ENCODE measurements at places on chromosomes 6 and 20.
A peak's percentile ranks its signal among the peaks of the same experiment; 100 is the strongest.

DNA sequence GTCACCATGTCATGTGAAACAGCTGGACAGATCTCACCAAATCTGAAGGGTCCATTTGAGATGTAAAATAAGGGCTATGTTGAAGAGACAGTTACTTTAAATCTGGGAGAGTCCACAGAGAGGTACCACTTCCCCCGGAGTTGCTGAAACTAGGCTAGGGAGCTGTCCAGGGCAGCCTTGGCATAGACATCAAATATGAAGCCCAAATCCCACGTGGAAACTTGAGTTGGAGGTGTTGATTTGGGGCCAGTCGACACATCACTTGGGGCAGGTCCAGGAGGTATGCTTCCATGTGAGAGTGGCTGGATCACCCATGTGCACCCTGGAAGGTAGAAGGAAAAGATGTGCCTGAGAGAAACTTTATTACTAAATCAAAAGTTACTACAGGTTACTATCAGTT lies 12.0 kb upstream of the SERPINB9 start:
- no peak for DNase-seq

GRCh38 chr6:28868873-28869272 lies 54.9 kb downstream of the TRIM27 start:
- no peak for DNase-seq

GRCh38 chr20:39480276-39481043 lies 518.3 kb downstream of the DHX35 start:
- DNase-seq: no peak

- DNase-seq: no peak
These were observed 74.4 kb downstream of the OPRM1 start for GRCh38 chr6:154113392-154113791.

DNA sequence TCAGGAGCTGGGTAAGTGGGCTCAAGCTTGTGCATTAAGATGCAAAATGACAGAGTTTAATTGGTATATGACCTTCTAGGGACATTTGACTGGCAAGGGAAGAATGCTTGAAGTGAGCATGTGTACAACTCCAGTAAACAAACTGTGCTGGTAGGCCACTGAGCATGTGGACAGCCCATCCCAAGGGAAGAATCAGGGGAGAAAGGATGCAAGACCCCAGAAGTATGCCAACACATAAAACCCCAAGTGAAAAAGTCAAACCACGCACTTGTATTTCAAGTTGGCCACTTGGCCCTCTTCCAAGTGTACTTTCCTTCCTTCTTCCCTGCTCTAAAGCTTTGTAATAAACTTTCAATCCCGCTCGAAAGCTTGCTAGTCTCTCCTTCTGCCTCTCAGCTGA lies 10.4 kb upstream of the THBD start:
- DNase-seq: peak; percentile 24

GRCh38 chr6:13524801-13525508 lies 37.6 kb upstream of the GFOD1 start:
- no peak for DNase-seq
